ENCODE measurements at places on chromosomes 6 and 20. TPM values are rescaled to one million over a fixed set of nuclear protein-coding genes. Genes with fewer than 3 reads are reported as not detected.

Gene SEL1L2
- total RNA-seq, result not detected

Gene OR2H2
- total RNA-seq, result not detected

Gene KIFC1
- 91.7 TPM for total RNA-seq

Gene SLC22A16
- not detected for total RNA-seq

Gene GSTA2
- total RNA-seq, result not detected

Gene GTF2H4
- total RNA-seq, result 43.5 TPM

Gene GSTA1
- not detected for total RNA-seq

Gene WFDC2
- total RNA-seq, result 1.2 TPM

DNA sequence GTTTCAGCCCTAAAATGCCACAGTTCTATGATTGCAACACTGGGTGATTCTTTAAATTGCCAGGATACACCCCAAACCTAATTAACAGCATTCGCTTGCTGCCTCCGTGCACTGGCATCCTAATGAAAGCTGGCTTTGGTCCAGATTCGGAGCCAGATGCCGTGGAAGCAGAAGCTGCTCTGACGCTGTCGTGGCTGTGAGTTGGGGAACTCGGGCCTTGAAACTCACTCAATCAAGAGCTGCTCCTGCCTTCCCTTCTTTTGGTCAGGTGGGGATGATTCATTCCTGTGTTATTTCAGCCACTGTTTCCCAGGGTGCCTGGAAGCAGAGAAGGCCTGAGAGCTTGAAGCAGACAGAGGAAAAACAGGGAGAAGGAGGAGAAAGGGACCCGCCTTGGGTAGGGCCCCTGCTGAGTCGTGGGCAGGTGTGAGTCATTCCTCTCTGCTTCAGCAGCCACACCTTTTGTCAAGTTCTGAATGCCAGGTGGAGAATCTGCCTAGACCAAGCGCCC, 36.2 kb upstream of the DSP start:
- H3K27me3 ChIP-seq, result peaks cover 27% of the 10 kb centered on the region
- no peaks in the 10 kb centered on the region for H3K36me3 ChIP-seq
- no peak overlapping the region for H3K4me3 ChIP-seq
- no peak for DNase-seq

DNA sequence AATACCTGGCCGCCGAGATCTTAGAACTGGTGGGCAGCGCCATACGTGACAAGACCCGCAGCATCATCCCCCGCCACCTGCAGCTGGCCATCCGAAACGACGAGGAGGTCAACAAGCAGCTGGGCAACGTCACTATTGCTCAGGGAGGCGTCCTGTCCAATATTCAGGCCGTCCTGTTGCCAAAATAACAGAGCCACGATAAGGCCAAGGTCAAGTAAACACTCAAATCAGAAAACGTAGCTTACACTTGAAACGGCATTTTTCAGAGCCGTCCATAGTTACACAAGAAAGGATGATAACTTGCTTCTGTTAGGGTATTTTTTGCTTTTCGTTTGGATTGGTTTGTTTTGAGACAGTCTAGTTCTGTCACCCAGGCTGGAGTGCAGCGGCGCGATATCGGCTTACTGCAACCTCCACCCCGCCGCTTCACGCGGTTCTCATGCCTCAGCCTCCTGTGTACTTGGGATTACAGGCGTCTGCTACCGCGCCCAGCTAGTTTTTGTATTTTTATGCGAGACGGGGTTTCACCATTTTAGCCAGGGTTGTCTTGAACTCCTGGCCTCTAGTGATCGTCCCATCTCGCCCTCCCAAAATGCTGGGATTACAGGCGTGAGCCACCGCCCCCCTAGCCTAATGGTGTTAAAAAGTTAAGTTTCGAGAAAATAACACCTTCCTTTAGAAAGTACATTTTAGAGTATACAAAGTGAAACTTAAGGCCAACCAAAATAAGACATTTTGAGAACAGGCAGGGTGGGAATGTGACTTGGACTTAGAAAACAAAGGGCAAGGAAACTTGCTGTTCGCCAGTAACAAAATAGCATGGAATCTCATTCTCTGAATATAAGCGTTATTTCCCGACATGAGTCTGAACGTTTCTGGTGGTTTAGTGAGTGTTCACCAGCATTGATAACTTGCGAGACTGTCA, 42.8 kb upstream of the HFE start:
- no peaks in the 10 kb centered on the region for H3K36me3 ChIP-seq
- peaks cover 26% of the 10 kb centered on the region for H3K4me1 ChIP-seq
- no peaks in the 10 kb centered on the region for H3K27me3 ChIP-seq
- H3K4me3 ChIP-seq, result peak overlapping the region; percentile 86

GRCh38 chr6:42783876-42784642, 2.2 kb downstream of the BICRAL start:
- H3K27ac ChIP-seq, result no peak overlapping the region
- H3K36me3 ChIP-seq, result peaks cover 4% of the 10 kb centered on the region
- no peak overlapping the region for H3K4me3 ChIP-seq
- H3K4me1 ChIP-seq, result peaks cover 32% of the 10 kb centered on the region

DNA sequence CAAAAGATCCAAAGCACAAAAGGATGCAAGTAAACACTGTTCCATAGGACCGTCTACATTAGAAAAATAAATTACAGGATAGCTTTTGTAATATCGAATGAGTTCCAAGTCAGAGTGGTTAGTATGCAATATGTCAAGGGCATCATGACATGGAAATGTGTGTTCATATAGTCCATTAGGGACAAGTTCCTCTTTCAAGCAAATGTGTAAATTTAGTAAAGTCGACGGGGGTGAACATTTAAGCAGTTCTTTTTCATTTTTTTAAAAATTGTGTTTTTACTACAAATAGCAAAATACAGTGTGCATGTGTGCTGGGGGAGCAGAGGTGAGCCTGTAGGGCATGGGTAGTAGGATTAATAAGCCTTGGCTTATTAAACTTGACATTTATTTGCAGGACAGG, 359.0 kb downstream of the ESR1 start:
- no peak overlapping the region for H3K4me3 ChIP-seq
- peaks cover 24% of the 10 kb centered on the region for H3K4me1 ChIP-seq
- DNase-seq, result no peak
- H3K27ac ChIP-seq, result peak overlapping the region; percentile 67

- H3K27ac ChIP-seq, result no peak overlapping the region
- H3K4me1 ChIP-seq, result peaks cover 6% of the 10 kb centered on the region
- H3K36me3 ChIP-seq, result peaks cover 6% of the 10 kb centered on the region
- H3K4me3 ChIP-seq, result no peak overlapping the region
- H3K27me3 ChIP-seq, result no peaks in the 10 kb centered on the region
- DNase-seq, result no peak
These were observed 12.1 kb downstream of the CLDN20 start for GRCh38 chr6:155275808-155276480.

- H3K36me3 ChIP-seq, result peaks cover 21% of the 10 kb centered on the region
- H3K27me3 ChIP-seq, result no peaks in the 10 kb centered on the region
- no peak overlapping the region for H3K27ac ChIP-seq
- H3K4me1 ChIP-seq, result peaks cover 17% of the 10 kb centered on the region
These were observed 110.4 kb downstream of the MYB start for GRCh38 chr6:135291288-135292076.

DNA sequence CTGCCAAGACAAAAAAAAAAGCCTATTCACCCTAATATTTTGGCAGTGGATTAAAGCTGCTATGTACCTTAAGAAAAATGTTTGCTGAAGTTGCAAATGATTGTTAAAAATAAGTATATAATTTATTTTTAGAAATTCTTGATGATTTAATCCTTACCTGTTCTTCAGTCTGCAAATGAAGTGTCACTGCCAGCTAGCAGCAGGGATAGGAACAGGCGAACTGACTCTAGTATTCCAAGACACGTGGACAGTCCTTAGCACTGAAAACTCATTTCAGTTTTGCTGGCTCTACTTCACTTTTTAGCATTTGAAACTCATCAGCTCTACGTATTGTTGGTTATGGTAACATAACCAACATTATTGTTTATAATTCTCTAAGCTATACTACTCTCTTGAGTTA, 204.4 kb upstream of the ID4 start:
- no peak for DNase-seq
- no peak overlapping the region for H3K4me3 ChIP-seq
- no peak overlapping the region for H3K27ac ChIP-seq
- H3K4me1 ChIP-seq, result no peaks in the 10 kb centered on the region
- no peaks in the 10 kb centered on the region for H3K27me3 ChIP-seq
- H3K36me3 ChIP-seq, result no peaks in the 10 kb centered on the region

GRCh38 chr20:41231136-41231535, 86.4 kb downstream of the ZHX3 start:
- H3K27ac ChIP-seq, result no peak overlapping the region
- no peaks in the 10 kb centered on the region for H3K36me3 ChIP-seq
- peaks cover 20% of the 10 kb centered on the region for H3K4me1 ChIP-seq
- DNase-seq, result no peak
- H3K27me3 ChIP-seq, result no peaks in the 10 kb centered on the region

DNA sequence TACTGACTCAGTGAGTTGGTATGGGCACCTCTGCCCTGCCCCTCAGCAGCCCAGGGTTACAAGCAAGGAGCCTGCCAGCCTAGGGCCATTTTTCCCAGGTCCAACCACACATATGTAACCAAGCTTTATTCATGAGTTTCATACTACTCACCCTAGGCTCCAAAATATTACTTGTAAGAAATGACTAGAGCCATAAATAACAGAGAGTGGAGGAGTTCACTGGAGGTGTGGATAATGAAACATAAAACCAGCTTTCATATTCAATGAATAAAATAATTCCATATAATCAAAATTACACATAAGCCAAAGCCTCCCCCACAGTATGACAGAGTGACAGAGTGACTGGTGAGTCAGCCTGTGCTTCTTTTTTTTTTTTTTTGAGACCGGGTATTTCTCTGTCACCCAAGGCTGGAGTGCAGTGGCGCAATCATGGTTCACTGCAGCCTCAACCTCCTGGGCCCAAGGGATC, 229.8 kb upstream of the SASH1 start:
- no peak overlapping the region for H3K27ac ChIP-seq
- no peak overlapping the region for H3K4me3 ChIP-seq
- no peak for DNase-seq
- no peaks in the 10 kb centered on the region for H3K4me1 ChIP-seq
- no peaks in the 10 kb centered on the region for H3K36me3 ChIP-seq

DNA sequence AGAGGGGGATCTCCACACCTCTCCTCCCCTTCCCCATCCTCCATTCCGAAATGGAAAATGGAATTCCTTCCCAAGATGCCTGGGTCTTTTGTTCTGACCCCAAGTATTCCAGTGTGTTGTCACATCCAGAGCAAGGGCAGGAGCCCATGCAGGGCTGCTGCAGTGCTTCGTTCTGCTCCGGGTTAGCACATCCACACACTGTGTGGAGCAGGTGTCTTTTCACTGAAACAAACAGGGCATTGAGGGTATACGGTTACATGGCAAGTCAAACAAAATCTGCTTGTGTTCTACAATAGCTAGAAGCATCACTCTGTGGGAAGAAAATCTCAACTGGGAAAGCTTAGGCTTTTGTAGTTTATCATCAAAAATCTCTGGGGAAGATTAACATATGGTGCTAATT, 56.9 kb downstream of the LYRM2 start:
- DNase-seq, result no peak
- H3K4me1 ChIP-seq, result no peaks in the 10 kb centered on the region

DNA sequence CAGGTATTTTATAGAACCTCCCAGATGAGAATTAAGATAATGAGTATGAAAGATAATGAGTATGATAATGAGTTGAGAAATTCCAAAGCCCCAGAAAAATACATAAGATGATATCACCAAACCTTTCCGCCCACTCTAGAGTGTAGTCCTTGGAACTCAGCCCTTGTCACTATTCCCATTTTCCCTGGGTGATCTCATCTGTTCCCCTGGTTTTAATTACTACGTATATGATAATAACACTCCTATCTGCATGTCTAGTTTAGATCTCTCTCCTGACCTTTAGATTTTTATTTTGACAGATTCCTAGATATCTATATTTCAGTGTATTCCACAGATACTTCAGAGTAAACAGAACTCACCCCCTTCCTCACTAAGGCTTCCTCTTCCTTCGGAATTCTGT, 51.0 kb upstream of the ASIP start:
- no peaks in the 10 kb centered on the region for H3K36me3 ChIP-seq
- peak overlapping the region; percentile 40 for H3K27ac ChIP-seq
- no peaks in the 10 kb centered on the region for H3K4me1 ChIP-seq
- H3K4me3 ChIP-seq, result no peak overlapping the region
- no peak for DNase-seq

Data from activated T-cell treated with anti-CD3 and anti-CD28 coated beads, Interleukin-2, amount 50 U/mL, for 72 hours (primary cell).